NCI-H460 (cell line): ENCODE measurements at places on chromosomes 7 and 10. TPM values are rescaled to one million over a fixed set of nuclear protein-coding genes. Genes with fewer than 3 reads are reported as not detected.
A peak's percentile ranks its signal among the peaks of the same experiment; 100 is the strongest.

- DNase-seq, result no peak
These were observed 255.5 kb upstream of the YAE1 start for GRCh38 chr7:39310699-39311098.

GRCh38 chr10:86753638-86754434 lies 2.6 kb upstream of the BMPR1A start:
- no peak for DNase-seq

DNA sequence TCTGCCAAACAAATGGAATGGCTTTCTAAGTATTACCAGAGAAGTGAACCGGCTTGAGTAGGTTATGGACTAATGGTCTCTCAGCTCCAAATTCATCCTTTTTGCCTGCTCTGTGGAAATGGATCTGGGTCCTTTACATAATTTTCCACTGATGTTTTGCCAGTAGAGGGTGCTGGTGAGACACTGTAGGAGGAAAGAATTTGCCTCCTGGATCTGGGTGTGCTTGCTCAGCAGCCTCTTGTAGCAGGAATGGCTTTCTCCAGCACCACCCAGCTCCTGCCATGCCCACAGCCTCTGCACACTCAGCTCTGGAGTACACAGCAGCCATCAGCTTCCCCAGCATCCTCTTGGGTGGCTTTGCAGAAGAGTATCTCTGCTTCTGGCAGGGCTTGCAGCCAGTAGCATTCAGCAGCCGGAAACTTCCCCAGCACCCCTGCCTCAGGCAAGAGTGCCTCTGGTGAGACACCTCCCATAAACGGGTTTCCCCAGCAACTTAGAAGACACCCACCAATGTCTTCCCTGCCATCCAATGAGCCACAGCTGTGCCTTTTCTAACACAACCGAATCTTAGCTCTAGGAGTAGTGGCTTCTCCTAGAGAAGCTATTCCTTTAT lies 235.0 kb upstream of the PLPP4 start:
- peak; percentile 34 for DNase-seq

DNA sequence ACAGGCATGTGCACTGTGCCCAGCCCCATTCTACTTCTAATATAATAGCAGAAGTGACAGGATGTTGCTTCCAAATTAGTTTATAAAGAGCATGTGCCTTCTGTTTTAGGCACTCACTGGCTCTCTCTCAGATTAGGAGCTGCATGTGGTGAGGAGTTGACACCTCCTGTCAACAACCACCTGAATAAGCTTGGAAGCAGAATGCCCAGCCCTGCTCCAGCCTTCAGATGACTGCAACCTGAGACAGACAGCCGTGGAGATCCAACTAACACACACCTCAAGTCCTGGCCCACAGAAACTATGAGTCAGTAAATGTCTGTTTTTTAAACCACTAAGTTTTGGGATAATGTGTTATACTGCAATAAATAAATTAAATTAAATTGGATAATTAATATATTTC lies 54.5 kb downstream of the PARD3 start:
- DNase-seq, result no peak

Gene WDR86
- not detected in 2 replicates for total RNA-seq
